H9 (cell line): ENCODE measurements at places on chromosomes 6 and 20. TPM values are rescaled to one million over a fixed set of nuclear protein-coding genes. Genes with fewer than 3 reads are reported as not detected.

DNA sequence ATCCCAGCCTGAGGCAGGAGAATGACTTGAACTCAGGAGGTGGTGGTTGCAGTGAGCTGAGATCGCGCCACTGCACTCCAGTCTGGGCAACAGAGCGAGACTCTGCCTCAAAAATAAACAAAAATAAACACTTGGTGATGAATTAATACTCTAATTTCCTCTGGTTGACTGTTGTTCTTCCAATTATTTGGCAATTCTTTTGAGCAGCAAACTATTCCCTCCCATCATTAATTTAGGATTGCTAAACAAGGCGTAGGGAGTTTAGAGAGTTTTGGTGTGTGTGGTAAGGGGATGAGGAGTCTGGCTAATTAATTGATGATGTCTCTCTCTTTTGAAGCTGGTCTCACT is 2.7 kb upstream of the ID1 start:
- H3K27me3 ChIP-seq = no peaks in the 10 kb centered on the region
- peaks cover 18% of the 10 kb centered on the region for H3K36me3 ChIP-seq
- DNase-seq = no peak
- H3K4me3 ChIP-seq = no peak overlapping the region
- H3K4me1 ChIP-seq = no peaks in the 10 kb centered on the region
- H3K27ac ChIP-seq = no peak overlapping the region

DNA sequence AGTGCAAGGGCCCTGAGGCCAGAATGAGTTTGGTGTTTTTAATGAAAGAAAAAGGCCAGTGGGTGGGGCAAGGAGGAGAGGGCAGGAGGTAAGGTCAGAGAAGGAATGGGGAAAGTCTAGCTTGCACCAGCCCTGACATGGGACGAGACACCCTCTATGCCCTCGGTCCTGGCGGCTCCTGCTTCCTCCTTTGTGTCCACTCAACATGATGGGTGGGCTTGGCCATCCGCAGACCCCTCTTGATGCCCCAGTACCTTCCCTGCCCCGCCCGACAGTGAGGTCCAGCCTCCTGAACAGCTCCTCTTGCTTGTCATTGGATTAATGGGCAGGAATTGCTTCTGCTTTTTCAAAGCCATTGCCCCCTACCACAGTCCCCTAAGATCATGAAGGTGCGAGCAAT is 33.6 kb upstream of the ANGPT4 start:
- no peak overlapping the region for H3K27ac ChIP-seq
- no peaks in the 10 kb centered on the region for H3K36me3 ChIP-seq
- no peaks in the 10 kb centered on the region for H3K27me3 ChIP-seq
- H3K4me1 ChIP-seq = no peaks in the 10 kb centered on the region
- no peak for DNase-seq

DNA sequence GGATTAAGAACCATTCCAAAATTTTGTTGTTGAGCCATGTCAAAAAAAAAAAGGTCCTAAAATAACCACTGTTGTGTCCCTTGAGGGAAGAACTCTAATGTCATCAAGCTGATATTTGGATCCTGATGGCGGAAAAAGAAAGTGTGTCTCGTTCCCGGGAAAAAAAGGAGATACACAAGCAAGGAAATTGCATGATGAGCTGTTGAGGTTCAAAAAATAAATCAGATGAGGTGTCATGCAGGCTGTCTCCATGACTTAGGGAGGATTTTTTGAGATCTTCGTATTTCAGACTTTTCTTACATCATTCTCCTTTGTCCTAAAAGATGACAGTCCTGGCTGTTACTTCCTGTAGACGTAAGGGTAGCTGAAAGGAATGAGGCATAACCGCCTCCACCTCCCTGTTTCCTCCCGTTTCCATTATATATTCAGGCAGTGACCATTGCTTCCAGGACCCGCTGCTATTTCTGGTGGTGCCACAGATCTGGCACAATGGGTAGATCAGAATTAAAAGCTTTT is 117.3 kb upstream of the TNFAIP3 start:
- no peak for DNase-seq
- no peaks in the 10 kb centered on the region for H3K27me3 ChIP-seq
- no peak overlapping the region for H3K4me3 ChIP-seq
- H3K27ac ChIP-seq = no peak overlapping the region

- H3K27me3 ChIP-seq = no peaks in the 10 kb centered on the region
- H3K27ac ChIP-seq = no peak overlapping the region
- H3K4me3 ChIP-seq = no peak overlapping the region
- DNase-seq = no peak
Measured at GRCh38 chr6:137736048-137736818, 130.8 kb upstream of the TNFAIP3 start.

- DNase-seq = no peak
- no peaks in the 10 kb centered on the region for H3K27me3 ChIP-seq
- no peak within 1 kb of the TSS for H3K4me3 ChIP-seq
- H3K4me1 ChIP-seq = peaks cover 6% of the 10 kb centered on the region; the same call in 1 of the 2 replicates
- peaks cover 27% of the 10 kb centered on the region for H3K36me3 ChIP-seq
Measured at GRCh38 chr6:31723245-31723979, at the start of gene MPIG6B. Gene MPIG6B, plus strand, starts transcription at chr6:31723373. Its CDS starts 11 bp downstream, at chr6:31723384.

GRCh38 chr6:43301081-43301870 is 3.2 kb downstream of the SLC22A7 start:
- H3K36me3 ChIP-seq = no peaks in the 10 kb centered on the region
- no peak overlapping the region for H3K4me3 ChIP-seq
- H3K27ac ChIP-seq = no peak overlapping the region
- no peaks in the 10 kb centered on the region for H3K4me1 ChIP-seq

DNA sequence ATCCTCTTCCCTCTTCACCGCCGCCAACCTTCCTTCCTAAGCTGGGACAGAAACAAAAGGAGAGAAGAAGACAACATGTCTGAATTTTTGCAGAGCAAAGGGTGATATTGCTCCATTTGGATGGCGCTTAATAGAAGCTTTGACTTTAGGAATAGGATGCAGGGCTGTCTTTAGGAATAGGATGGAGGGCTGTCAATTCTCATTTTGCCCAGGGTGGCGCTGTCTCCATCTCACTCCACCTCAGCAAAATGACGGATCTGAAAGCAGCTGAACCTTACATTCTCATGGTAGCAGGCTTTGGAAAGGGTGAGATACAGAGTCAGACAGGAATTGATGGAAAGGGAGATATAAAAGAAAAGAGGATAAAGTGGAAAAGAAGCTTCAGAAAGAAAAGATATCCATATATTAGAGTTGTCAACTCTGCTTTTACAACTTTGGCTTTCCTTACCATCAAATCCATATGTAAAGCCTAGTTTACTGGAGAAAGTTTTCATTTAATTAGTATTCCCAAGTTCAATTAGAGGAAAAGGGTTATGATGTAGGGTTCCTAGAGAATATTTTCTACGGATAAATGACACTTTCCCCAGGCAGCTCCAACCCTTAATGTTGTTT is 2.4 kb downstream of the MTCL3 start:
- no peak overlapping the region for H3K27ac ChIP-seq
- H3K4me3 ChIP-seq = peak overlapping the region; percentile 86
- peak; percentile 74 for DNase-seq

DNA sequence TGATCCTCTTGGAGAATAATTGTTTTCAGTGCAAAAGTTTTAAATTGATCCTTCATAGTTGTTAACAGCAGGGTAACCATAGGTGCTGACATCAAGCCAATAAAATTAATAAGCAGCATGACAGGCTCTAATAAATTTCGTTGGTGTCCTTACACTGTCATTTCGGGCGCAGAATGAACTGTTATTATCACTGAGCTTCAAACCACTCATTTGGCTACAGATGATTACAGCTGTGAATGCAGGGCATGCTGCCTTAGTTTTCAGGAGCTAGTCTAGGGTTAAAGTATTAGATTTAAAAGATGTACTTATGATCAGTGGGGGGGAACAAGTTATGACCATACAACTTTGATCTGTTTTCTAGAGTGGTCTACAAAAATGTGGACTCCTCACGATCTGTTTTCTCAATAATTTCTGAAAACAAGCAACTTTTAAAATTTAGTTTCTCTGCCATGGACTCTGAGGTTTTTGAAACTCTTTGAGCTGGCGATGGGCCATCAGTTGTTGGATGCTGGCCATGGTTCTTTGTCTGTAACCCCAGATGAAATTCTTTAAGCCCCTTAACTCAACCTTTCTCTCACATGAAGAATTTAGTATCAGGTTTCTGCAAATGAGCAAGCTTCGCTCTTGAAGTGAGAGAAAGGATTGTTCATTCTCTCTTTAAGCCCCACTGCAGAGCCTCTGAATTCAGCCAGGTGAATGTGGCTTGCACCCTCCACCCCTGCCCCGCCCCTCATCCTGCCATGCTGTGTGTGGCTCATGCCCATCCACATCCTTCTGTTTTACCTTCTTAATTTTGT is 99.1 kb upstream of the MTHFD1L start:
- no peaks in the 10 kb centered on the region for H3K36me3 ChIP-seq
- H3K4me3 ChIP-seq = no peak overlapping the region
- no peaks in the 10 kb centered on the region for H3K27me3 ChIP-seq
- H3K4me1 ChIP-seq = no peaks in the 10 kb centered on the region; the same call in 1 of the 2 replicates
- DNase-seq = no peak

DNA sequence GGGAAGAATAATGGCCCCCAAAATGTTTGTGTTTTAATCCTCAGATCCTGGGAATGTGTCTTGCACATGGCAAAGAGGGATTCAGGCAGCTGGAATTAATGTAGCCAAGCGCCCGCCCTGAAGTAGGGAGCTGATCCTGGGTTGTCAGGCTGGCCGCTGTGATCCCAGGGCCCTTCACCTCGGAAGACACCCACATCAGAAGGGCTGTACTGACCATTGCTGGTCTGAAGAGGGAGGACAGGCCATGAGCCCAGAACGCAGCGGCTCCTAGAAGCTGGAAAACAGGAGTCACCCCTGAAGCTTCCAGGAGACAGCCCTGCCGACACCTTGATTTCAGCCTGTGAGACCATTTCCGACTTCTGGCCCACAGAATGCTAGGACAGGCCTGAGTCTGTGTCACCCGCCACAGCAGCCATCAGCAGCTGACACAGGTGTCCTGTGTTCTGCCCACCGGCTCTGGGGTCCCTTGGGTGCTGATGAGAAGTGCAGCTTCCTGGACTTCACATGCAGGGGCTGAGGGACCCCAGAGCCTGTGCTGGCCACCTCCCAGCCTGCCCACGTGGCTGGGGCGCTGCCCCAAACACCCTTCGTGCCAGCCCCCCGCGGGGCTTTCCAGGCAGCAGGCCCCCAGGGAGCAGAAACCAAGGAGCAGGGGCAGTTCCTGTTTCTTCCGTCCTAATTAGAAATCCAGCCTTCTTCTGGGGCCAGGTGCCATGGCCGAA is 86.3 kb downstream of the ERMARD start:
- no peak overlapping the region for H3K4me3 ChIP-seq
- H3K27ac ChIP-seq = no peak overlapping the region
- DNase-seq = no peak
- no peaks in the 10 kb centered on the region for H3K27me3 ChIP-seq

GRCh38 chr6:127178746-127179145 is 60.3 kb downstream of the RSPO3 start:
- no peak overlapping the region for H3K4me3 ChIP-seq
- no peaks in the 10 kb centered on the region for H3K27me3 ChIP-seq
- no peak overlapping the region for H3K27ac ChIP-seq
- H3K4me1 ChIP-seq = no peaks in the 10 kb centered on the region
- no peaks in the 10 kb centered on the region for H3K36me3 ChIP-seq

SYNJ2 gene
- total RNA-seq = 24.5 and 25.4 TPM in 2 replicates

HUS1B gene
- total RNA-seq = 0.96 and 1.2 TPM in 2 replicates

BPIFB2 gene
- total RNA-seq = not detected in 2 replicates

CDSN gene
- total RNA-seq = not detected in 2 replicates

MDFI gene
- 40.9 and 45.0 TPM in 2 replicates for total RNA-seq

SCRT2 gene
- not detected in 2 replicates for total RNA-seq

GPR63 gene
- 5.2 and 5.9 TPM in 2 replicates for total RNA-seq
